Stromal cell of bone marrow (primary cell): ENCODE measurements at places on chromosomes 4 and X.
A peak's percentile ranks its signal among the peaks of the same experiment; 100 is the strongest.

- DNase-seq, result no peak
These were observed 788.4 kb upstream of the GALNTL6 start for GRCh38 chr4:171024720-171025303.

- DNase-seq, result no peak
These were observed 220.3 kb downstream of the PABPC4L start for GRCh38 chr4:133981327-133981726.

GRCh38 chr4:180448306-180448705 lies 1794.9 kb upstream of the TENM3 start:
- no peak for DNase-seq

DNA sequence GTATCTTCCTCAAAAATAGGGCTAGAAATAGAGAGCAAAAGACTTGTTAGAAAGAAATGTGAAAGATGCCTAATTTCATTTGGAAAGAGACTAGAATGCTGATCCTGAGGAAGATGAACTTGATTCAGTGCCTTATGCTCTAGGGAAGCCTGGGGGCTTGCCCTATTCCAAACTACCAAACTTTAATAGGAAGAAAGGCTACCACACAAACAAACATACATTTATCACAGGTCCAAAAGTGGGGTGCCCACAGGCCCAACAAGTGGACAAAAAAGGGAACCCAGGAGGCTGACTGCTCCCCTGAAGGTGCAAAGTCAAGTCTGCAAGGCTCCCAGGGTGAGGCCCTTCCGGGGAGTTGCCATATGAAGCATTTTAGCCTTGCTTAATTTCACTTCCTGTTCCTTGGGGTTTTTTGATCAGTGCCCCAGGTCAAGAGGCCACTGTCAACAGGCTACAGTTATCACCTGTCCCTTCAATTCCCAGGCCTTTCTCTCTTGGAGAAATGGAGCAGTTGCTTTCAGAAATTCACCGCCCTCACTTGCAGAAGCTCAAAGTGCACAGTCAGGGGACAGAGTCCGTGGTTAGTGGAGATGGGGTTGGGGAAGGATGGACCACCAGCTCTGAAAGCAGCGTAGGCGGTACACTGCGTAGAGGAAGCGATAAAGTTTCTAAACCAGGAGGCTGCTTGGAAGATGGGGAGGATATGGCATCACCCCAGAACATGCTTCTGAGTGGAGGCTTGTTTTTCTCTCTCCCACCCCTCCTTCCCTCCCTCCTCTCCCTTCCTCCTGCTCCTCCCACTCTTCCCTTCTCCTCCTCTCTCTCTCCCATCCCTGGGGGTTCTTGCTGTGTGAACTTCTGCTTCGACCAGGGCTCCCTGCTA lies 36.4 kb downstream of the TMEM154 start:
- no peak for DNase-seq

GRCh38 chr4:95910749-95911148 lies 70.9 kb downstream of the PDHA2 start:
- no peak for DNase-seq

DNA sequence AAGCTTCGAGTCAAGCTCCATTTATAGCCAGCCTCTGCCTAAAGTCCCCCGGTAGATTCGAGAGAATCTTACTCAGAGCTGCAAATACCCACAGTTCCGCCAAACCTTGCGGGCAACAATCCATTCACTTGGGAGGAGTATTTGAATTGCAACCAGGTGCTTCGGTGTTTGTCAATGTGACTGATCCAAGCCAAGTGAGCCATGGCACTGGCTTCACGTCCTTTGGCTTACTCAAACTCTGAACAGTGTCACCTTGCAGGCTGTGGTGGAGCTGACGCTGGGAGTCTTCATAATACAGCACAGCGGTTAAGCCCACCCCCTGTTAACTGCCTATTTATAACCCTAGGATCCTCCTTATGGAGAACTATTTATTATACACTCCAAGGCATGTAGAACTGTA lies 11.2 kb downstream of the CD40LG start:
- DNase-seq, result no peak

- peak; percentile 53 for DNase-seq
These were observed 190.7 kb downstream of the OR13H1 start for GRCh38 chrX:131734621-131735020.

GRCh38 chrX:24491741-24492140 lies 26.7 kb downstream of the PDK3 start:
- DNase-seq, result no peak

DNA sequence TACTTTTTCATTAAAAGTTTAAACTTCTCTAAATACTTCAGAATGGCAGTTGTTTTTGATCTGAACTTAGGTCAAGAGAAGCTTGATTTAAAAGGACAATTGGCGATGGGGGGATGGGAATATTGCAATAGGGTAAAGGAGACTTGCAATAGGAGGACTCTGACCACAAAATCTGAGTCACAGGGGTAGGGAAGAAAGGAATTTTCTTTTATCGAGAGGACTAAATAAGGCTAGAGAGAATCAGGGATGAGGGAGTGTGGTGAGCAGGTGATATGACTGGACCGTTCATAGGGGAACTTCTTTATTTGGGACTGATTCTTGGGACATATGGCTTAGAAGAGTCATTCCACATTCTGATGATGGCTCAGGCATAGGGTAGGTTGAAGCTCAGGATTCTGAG lies 1260.2 kb downstream of the ADGRL3 start:
- no peak for DNase-seq

- peak; percentile 31 for DNase-seq
These were observed 12.4 kb upstream of the EOLA2 start for GRCh38 chrX:149950681-149951080.

DNA sequence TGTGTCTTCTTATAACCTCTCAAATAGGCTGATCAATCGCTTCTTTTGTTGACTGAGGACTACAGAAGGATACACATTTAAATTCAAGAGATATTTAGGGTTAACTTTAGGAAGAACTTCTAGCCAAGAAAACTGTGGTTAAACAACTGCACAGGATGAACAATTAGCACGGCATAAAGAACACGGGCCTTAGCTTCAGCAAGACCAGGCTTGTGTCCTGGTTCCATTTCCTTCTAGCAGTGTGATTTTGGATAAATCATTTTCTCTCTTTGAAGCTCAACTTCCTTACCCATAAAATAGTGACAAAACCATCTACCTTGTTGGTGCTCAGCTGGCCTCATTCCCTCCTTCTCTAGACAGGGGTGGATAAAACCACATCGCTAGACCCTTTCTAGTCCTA lies 117.6 kb downstream of the TSPAN5 start:
- no peak for DNase-seq

DNA sequence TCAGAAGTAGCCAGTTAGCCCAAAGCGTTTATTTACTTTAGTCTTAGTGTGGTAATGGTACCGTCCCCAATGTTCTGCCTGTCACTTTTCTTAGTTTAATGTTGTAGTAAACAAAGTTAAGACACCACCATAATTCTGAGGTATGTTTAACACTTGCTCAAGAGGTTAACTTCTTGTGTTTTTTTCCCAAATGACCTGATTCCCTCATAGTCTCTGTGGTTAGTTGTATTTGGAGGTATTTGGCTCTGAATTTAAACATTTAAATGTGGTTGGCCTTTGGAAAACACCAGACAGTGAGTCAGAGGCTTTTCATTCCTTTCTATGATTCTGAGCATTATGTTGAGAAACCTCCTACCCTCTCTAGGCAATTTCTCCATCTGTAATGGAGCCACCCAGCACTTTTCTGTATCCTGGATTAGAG lies 47.9 kb downstream of the CXCL1 start:
- peak; percentile 89 for DNase-seq

DNA sequence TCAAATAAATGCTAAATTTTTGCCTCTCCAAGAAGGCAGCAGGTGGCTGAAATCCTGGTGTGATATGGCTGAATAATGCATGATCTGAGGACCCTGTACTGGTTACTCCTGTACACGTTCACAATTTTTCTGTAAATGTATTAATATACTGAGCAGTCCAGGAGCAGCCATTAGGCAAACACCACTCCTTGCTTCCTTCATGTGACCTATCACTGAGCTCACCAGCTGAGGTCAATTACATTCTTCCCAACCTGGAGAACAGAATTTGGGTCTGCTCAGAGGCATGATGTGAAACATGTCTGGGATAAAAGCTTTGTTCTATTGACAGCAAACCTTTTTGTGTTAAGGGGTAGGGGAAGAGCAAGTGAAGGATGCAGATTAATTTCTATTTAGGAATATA lies 26.9 kb downstream of the RAB40AL start:
- no peak for DNase-seq

DNA sequence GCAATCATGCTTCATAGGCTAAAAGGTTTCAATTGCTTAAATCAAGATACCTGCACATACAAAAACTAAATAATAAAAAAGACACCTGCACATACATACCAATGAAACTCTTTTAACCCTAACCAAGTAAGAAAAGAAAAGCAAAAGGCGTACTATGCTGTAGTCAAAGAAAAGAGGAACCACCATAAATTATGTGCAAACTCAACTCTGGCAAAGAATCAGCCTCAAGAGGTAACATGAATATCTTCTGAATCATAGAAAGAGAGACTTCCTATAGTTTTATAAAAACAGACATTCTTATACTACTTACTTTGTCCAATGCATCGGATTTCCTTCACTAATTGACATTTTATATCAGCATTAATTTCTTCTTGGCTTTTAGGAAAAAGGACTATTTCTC lies 29.3 kb downstream of the MMGT1 start:
- DNase-seq, result no peak

DNA sequence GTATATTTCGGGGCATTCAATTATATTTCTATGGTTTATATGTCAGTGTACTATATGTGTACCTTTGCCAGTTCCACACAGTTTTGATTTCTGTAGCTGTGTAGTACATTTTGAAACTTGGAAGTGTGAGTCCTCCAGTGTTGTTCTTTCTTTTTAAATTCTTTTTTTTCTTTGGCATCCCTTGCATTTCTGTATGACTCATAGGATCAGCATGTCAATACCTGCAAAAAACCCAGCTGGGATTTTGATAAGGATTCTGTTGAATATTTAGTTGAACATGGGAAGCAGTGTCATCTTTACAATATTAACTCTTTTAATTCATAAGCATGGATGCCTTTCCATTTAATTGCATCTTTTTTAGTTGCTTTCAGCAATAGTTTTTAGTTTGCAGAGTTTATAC lies 100.0 kb downstream of the SH3BGRL start:
- DNase-seq, result no peak

DNA sequence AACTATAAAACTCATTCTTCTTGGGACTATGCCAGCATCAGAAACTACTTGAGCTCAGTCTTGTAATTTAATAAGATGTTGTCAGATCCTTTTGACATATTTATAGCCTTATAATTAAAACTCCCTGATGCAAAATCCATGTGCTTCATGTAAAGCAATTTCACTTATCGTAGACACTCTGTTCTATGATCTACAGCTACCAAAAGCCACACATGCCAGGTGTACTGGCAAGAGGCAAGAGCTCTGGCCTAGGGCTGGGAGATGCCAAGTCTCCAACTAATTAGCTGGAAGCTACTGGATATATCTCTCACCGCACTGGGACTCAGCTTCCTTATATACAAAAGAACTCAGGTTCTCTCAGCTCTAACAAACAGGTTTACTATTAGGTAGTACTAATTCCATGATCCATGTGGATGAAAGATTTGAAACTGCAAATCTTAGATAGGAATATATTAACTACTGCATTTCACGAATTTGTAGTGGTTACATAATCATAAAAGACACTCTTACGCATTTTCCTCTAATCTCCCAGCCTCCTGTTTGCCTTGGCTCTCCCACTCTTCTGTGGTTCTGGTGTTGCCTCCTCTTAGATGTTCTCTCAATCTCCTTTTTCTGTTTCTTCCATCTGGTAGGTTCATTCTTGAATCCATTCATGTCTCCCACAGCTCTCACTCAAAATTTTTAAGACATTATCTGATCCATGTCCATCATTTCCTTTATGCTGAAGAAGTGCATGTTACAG lies 103.0 kb downstream of the HHIP start:
- DNase-seq, result no peak

GRCh38 chrX:133346026-133346425 lies 69.3 kb downstream of the GPC4 start:
- no peak for DNase-seq

- no peak for DNase-seq
These were observed 11.0 kb downstream of the LHFPL1 start for GRCh38 chrX:112668476-112669409.

DNA sequence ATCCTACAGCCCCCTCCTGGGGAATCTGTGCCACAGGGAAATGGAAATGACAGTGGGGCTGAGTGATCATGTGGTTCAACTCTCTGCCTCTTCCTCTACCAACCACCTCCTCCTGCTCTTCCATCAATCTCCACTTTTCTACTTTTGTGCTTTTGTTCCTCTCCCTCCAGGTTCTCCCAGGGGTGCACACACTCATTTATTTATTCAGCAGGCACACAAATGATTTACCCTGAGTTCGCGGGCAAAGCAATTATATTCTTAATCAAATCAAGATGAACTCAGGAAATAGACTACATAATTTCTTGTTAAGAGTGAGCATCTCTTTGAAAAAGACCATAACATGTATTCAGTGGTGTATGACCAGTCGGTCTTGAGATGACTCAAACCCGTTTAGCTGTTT lies 69.2 kb downstream of the VCX3A start:
- no peak for DNase-seq

DNA sequence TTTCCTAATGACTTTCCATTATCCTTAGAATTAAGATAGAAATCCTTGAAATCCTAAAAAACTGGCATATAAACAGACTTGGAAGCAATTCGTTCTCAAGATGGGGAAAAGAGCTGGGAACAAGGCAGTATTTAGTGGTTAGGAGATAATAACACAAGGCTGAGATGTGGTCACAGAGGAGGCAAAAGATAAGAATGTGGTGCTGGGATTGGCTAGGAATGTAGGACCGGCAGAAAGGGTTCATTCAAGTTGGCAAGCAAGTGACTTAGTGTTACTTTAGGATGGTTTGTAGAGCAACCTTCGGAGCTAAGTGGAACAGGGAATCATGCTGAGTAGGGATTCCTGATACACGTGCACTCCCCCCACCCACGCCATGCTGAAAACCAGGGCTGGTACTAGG lies 121.9 kb upstream of the RPS6KA3 start:
- DNase-seq, result no peak

DNA sequence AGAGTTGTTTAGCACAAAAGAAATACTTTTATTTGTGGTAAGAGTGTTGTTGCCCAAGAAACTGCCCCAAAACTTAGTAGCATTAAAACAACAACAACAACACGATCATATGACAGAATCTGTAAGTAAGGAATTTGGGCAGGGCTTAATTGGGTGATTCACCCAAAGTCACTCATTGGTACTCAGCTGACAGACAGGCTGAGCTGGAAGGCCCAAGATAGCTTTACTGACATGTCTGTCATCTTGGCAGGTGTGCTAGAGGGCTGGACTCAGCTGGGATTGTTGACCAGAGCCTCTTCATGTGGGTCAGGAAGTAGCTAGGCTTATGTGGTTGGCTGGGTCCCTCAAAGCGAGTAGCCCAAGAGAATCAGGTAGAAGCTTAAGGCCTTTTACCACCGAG lies 52.3 kb downstream of the KIAA0232 start:
- no peak for DNase-seq

DNA sequence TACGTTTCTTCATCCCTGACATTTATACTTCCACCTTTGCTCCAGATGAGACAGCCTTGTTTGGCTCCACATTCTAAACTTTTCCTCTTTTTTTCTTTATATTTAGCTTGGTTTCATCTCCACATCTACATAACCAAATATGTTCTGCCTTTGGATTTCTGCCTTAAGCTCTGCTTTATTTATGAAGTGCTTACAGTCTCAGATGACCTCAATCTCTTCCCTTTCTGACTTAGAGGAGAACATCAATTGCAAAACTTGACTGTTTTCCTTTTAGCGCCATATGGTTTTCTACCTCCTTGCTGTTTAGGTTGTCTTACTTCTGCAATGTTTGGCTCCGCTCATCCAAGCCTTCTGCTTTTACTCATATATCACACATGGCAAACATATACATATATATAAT lies 7.5 kb downstream of the ASB5 start:
- DNase-seq, result no peak

- DNase-seq, result no peak
These were observed 301.7 kb upstream of the TRAM1L1 start for GRCh38 chr4:117387072-117387471.
